Activated CD4-positive, alpha-beta T cell treated with anti-CD3 and anti-CD28 coated beads for 4 hours (primary cell): ENCODE measurements at places on chromosomes 2 and 18.

DNA sequence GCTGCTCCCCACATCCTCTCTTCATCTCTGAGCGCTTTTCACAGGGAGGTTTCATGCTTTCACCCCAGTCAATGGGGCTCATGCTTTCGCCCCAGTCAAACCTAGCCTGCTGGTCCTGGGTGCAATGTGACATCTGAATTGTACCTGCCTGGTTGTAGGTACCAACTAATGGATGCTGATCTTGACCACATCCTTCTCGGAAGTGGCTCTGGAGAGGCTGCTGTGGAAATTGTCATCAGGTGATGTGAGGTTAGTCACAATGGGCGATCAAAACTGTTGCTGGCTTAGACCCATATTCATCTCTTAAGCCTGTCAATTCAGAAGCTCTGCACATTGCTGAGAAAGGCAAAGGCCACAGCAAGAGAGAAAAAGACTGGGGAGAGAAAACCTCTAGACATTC, 32.7 kb upstream of the ALKAL2 start:
- no peak for DNase-seq

- peak; percentile 70 for DNase-seq
Measured at GRCh38 chr2:74002505-74003421, 18.1 kb downstream of the TET3 start.

GRCh38 chr2:28025123-28025522, 134.6 kb downstream of the BABAM2 start:
- no peak for DNase-seq

DNA sequence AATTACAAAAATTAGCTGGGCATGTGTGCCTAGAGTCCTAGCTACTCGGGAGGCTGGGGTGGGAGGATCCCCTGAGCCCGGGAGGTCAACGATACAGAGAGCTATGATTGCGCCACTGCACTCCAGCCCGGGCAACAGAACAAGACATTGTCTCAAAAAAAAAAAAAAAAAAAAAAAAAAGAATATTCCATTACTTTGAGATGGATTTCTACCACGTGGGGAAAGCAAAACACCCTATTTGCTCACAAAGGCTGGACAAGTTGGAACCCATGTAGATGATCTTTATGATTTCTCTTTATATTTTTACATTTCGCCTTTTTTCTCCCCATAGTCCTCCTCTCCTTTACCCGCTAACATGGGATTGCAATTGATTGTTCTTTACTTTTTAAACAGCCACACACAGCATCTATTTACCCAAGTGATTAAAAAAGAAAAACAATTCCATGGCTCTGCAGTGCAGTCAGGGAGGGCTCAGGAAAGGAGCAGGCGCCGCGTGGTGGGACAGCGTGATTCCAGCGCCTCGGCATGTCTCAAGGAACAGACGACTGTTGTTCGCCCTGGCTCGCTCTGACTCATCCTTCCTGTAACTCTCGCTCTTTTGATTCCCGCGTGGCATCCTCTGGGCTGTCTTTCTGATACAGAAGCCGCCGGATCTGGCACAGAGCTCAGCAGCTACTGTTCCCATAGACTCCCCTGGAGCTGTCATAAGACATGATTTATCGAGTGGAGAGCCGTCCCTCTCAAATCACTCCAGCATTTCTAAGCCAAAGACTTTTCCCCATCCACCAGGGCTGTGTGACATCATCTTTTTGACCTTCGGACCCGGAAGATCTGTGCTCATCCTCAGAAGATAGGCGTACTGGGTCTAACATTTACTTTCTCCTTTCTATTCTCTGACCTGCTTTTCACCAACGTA, 230.4 kb upstream of the AGAP1 start:
- DNase-seq: no peak

DNA sequence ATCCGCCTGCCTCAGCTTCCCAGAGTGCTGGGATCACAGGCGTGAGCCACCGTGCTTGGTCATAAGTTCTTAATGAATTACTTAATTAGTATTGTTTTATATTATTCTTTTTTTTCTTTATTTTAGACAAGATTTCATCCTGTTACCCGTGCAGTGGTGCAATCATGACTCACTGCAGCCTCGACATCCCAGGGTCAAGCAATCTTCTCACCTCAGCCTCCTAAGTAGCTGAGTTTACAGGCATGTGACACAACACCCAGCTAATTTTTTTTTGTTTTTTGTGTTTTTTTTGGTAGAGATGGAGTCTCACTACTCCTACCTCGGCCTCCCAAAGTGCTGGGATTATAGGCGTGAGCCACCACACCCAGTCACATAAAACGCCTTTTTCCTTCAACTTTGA, 17.3 kb downstream of the C2orf42 start:
- no peak for DNase-seq

GRCh38 chr2:119387381-119388129, 20.8 kb downstream of the DBI start:
- peak; percentile 23 for DNase-seq

DNA sequence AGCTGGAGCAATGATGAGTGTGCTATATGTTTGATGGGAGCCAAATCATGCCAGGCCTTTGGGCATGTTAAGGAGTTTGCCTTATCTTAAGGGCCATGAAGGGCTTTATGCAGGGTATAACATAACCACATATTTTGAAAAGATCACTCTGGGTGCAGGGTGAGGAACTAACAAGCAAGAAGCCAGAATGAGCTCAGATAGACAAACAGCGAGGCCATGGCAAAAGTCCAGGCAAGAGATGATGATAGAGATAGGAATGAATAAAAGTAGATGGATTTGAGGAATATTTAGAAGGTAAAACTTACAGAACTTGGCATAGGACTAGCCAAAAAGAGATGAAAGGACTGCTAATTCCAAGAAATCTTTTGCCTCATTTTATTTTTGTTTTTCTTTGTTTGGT, 6.7 kb downstream of the GALNT3 start:
- no peak for DNase-seq

GRCh38 chr2:67374949-67375348, 22.2 kb upstream of the ETAA1 start:
- no peak for DNase-seq

GRCh38 chr2:200354833-200355751, 48.6 kb downstream of the SPATS2L start:
- no peak for DNase-seq

GRCh38 chr2:232869138-232870017, 686 bp upstream of the SNORC start:
- no peak for DNase-seq

DNA sequence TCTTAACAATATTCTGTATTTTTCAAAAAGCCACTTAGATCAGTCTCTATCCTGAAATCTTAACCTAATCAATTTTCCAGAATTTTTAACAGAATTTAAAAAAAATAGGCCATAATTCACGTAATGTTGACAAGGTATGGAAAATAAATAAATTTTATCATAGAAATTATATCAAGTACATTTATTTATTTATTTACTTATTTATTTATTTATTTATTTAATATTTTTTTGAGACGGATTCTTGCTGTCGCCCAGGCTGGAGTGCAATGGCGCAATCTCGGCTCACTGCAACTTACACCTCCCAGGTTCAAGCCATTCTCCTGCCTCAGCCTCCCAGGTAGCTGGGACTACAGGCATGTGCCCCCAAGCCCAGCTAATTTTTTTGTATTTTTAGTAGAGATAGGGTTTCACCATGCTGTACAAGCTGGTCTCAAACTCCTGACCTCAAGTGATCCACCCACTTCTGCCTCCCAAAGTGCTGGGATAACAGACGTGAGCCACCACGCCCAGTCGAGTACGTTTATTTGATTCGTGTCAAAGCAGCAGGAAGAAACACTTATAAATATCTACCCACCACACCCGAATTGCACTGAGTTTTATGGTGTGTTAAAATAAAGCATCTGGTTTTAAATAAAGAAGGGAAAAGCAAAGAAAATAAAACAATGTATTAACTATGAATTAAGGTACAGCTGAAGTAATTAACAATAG, 60.1 kb downstream of the DSC3 start:
- DNase-seq: no peak
